Fibroblast of pulmonary artery (primary cell): ENCODE measurements at places on chromosomes 11 and 22.

DNA sequence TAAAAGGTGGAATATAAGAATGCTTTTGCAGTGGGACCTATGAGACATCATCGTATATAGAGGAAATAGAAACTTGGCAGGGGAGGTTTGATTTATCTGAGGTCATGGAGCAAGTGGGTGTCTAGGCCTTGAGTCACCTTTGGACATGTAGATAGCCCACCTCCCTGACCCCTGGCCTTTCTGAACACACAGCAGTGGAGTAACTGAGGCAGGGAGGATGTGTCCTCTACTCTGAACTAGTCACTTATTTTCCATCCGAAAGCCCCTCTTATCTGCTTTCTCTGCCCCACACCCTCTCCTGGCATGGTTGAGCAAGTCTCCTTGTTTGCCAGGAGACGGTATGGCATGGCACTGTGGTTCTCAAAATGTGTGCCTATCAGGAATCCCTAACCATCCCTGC, 7.9 kb downstream of the CD82 start:
- no peak for DNase-seq

- DNase-seq = no peak
These were observed 39.4 kb upstream of the TUB start for GRCh38 chr11:8041576-8041975.

GRCh38 chr22:19937616-19938473, 3.7 kb upstream of the COMT start:
- peak; percentile 26 for DNase-seq

DNA sequence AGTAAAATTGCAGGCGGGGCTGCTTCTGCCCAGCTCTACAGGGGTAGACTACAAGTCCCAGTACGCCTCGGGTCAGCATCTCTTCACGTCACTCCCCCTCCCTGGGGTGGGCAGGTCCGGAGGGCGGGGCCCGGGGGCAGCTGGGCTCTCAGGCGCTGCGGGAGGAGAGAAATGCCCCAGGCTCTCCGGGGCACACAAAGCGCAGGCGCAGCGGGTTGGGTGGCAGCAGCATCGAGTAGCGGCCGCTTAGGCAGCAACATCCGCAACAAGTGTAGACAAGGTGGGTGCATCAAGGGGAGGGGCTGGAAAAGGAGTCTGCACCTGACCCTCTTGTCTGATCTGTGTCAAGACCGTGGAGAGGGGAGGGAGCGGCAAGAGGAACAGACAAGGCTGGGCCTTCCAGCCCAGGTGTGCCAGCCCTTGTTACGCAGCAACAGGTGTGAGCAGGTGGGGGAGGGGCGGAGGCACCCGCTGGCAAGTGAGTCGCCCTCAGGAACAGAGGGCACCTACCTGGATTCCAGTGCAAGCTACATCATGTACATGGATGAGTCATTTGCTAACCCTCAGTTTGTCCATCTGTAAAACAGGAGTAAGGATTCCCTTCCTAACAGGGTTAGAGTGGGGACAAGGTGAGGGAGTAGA, 1.2 kb downstream of the PLEKHB1 start:
- peak; percentile 82 for DNase-seq

GRCh38 chr11:113188371-113188834, 126.0 kb upstream of the TTC12 start:
- DNase-seq = no peak

DNA sequence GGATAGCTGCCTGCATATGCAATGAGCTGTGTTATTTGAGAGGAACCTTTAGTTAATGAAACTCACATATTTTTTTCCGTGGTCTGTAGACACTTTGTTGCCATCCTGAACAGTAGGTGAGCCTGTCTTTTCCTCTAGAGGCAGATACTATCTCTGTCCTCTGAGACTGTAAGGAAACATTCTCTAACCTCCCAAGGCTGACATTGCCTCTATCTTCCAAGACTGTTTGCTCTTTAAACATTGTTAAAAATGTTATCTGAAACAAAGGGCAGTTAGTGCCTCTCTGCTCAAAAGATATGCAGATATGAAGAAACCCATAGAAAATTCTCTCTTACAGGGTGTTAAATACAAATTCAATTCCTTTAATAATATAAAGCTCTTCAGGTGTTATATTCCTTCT, 963.8 kb upstream of the CNTN5 start:
- no peak for DNase-seq

DNA sequence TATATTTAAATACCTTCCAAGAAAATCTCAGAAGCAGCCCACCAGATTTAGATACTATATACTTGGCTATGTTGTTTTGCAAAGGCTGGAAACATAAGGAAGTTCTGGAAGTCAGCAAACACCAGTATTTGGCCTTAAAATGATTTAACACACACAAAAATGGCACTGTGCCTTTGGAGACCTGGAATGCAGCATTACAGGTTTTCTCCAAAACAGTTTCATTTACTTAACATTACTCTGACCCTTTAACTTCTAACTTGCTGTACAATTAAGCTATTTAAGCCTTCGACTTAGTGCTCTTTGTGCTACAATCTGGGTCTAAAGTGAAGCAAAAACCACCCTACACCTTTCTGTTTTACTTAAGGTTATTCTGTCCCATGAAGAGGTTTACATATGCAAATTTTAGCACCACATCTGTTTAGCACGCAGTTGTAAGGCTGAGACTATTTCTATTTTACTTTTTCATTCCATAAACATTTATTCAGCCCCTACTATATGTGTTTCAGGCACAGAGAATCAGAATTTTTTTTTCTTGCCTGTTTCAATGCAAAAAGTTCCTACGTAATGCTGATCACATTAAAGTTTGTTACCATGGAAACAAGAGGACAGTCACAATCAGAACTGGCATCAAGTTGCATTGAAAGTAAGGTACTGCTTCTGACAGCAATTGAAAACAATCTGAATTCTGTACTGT, 70.3 kb downstream of the MAML2 start:
- DNase-seq = peak; percentile 65

DNA sequence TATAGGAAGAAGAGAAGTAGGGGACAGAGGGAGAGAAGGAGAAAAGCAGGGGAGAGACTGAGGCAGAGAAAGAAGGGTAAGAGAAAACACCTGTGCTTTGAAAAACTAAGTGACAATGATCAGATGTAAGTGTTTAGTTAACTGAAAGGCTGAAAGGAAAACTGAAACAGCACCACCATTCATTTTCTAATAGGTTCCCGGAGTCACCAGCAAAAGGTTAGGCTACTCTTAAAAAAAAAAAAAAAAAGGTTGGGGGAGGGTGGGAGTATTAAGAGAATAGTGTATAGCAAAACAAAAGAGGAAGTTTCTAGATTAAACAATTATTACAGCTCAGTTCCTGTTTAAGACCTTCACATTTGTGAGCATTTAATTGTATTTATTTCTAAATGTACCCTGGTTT, 113.8 kb downstream of the CADM1 start:
- no peak for DNase-seq

DNA sequence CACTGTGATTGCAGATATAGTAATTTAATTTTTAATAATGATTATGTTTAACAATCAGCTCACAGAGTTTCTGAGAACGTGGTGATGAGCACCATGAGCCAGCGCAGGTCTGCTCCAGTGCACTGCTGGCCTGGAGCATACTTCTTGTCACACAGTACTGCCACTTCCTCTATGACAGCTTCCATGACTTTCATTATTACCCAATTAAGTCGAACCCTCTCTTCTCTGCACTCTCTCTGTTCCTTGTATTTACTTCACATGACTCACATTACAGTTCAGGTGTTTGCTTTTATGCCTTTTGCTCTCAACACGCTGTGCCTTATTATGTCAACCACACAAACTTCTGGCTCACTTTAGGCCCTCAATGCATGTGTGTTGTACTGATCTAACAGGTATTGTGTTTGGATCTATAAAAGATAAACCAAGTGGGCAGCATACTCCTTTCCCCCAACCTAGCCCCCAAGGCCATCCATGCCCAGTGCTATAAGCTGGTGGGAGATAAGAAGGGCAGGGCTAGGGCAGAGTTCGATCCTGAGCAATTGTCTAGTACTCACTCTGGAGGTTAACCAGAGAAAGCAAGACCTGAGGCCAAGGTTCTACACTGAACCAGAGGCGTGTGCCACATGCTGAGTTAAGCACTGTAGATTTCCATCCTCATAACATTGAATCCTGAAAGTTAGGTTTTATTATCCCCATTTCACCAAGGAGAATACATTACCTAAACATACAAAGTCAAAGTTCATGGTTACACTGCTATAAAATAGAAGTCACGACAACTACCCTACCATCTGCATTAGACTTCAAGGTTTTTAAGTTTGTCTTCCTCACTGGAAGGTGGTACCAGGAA, 356.5 kb downstream of the INSC start:
- no peak for DNase-seq

DNA sequence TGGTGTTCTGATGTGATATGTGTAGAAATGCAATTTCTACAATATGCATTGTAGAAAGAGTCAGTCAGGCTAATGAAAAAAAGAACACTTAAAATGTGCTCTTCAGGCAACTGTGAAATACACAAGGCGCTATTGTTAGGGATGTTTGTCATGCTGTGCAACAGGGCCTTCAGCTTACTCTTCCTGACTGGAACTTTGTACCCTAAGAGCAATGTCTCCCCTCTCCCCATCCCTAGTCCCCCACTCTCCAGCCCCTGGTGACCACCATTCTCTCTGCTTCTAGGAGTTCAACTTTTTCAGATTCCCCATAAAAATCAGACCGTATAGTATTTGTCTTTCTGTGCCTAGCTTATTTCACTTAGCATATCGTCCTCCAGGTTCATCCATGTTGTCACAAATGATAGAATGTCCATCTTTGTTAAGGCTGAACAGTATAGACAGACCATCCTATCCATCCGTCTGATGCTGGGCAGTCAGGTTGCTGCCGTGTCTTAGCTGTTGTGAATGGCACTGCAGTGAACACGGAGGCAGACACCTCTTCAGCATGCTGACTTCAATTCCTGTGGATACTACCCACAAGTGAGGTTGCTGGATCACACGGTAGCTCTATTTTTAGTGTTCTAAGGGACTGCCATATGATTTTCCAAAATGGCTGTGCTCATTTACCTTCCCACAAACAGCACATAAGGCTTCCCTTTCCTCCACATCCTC, 10.7 kb downstream of the NDUFV1 start:
- no peak for DNase-seq

DNA sequence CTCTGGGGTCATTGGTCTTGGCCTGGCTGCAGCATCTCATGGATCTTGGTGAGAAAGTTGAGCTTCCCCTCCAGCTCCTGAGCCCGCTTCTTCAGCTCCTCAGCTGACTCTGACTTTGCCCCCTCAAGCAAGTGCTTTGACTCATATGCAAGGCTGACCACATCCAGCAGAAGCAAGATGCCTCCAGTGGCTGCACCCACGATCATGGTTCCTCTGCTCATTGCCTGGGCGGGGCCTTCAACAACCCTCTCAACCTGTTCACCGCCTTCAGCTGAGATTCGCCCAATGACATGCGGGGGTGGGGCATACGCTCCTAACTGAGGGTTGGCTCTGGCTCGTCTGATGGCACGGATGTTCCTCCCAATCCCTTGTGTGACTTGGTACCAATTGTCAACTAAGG, 11.9 kb downstream of the APOL2 start:
- no peak for DNase-seq

GRCh38 chr22:39446239-39446721, 10.5 kb upstream of the MGAT3 start:
- no peak for DNase-seq

DNA sequence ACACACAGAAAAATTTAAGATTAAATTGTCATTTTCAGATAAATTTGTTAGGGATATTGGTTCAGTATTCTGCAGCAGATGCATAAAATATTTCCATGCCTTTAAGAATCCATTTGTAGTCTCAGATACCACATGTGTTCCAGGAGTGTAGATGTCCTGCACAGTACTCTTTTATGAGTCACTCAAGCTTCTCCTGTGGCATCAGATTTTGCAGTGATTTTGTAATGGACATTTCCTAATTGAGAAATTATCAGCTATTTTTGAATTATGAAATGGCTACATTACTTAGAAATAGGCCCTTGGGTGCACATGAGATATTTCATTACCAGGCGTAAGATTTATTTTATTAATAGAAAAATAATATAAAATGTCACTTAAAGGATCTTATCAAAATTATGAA, 18.9 kb downstream of the MMP3 start:
- no peak for DNase-seq

GRCh38 chr11:91310085-91310484, 914.5 kb upstream of the FAT3 start:
- DNase-seq = no peak

DNA sequence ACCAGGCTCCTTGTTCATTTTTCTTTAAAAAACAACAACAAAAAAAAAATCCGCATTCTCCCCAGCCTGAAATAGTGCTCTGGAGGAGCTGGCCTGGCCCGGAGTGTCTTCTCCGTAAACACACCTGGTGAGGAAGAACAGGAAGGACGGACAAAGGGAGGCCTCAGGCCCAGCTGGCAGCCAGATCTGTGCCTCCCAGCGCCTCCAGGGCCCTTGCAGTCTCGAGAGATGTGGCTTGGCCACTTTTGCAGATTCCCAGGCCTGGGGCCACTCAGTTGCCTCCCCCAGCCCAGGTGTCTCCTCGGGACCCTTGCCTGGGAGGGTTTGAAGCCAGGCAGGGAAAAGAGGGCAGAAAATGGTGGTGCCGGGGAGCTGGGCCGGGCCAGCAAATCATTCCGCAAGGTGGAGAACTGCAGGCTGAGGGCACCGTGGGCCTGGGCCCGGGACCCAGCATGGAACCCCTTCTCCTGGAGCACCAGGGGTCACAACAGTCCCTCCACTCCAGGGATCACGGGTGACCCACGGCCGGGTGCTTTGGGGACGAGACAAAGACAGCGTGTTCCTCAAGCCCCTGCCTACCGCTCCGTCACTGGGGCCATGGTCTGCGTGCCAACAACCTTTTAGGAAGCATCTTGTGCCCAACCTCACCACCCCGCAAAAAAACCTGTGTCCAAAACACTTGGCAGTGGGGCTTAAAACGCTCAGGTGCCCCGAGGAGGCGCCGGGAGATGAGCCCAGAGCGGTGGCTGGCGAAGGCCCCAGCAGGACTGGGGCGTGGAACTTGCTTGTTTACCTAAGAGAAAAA, 67.1 kb upstream of the WNT7B start:
- DNase-seq = no peak

DNA sequence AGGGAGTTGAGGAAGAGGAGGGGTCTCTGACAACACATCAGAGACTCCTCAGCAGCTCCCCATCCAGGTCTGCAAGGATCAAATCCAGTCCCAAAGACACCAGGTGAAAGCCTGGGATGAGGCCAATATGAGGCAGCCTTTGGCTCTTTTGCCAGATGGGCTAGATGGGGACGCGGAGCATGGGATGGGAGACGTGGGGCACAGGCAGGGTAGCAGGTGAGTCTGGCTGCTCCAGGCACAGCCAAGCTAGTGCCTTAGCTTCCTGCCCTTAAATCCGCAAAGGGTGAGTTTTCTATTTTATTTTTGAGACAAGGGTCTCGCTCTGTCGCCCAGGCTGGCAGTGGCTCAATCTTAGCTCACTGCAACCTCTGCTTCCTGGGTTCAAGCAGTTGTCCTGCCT, 19.6 kb upstream of the DRICH1 start:
- DNase-seq = no peak

- no peak for DNase-seq
These were observed 25.5 kb upstream of the CD82 start for GRCh38 chr11:44539971-44540370.

- DNase-seq = no peak
These were observed 31.6 kb upstream of the CADM1 start for GRCh38 chr11:115535781-115536180.

- DNase-seq = peak; percentile 46
These were observed 4.4 kb upstream of the DENND5A start for GRCh38 chr11:9269492-9270013.

GRCh38 chr11:35166369-35167360, 27.7 kb downstream of the CD44 start:
- peak; percentile 67 for DNase-seq
